ENCODE measurements at places on chromosomes 5 and 9.
A peak's percentile ranks its signal among the peaks of the same experiment; 100 is the strongest.

GRCh38 chr9:27836661-27837401 is 263.6 kb upstream of the C9orf72 start:
- DNase-seq: no peak

DNA sequence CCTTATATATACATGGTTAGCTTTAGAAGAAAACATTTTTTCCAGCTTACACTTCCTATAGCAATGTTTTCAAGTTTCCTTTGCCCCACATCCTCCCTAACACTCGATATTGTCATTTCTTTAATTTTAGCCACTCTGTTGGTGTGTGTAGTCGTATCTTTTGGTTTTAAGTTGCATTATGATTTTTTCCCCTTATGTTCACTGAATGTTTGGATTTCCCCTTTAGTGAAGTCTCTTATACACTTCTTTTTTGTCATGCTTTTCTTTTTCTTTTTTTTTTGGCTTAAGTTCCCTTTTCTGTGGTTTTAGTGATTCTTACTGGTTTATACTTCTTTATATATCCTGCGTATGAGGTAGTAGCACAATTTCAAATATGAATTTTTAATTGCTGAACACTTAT is 58.8 kb downstream of the KDM4C start:
- DNase-seq: no peak

- DNase-seq: no peak
Measured at GRCh38 chr9:36827593-36827992, 206.5 kb downstream of the PAX5 start.

DNA sequence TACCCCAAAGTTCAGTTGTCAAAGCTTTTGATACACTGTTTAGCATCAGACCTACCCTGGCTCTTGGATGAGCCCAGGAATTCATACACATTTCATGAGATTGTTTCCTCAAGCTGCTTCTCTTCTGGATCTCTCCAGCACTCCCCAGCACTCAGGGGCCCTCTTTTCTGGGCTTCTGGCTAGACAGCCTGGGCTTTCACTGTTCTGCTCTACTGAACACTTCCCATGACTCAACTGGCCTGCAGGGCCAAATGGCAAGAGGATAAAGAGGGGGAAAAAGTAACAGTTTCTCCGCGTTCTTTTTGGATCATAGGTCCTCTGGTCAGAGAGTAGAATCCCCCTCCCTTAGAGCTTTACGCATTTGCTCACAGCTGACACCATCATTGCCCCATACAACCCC is 20.9 kb upstream of the LURAP1L start:
- DNase-seq: no peak

DNA sequence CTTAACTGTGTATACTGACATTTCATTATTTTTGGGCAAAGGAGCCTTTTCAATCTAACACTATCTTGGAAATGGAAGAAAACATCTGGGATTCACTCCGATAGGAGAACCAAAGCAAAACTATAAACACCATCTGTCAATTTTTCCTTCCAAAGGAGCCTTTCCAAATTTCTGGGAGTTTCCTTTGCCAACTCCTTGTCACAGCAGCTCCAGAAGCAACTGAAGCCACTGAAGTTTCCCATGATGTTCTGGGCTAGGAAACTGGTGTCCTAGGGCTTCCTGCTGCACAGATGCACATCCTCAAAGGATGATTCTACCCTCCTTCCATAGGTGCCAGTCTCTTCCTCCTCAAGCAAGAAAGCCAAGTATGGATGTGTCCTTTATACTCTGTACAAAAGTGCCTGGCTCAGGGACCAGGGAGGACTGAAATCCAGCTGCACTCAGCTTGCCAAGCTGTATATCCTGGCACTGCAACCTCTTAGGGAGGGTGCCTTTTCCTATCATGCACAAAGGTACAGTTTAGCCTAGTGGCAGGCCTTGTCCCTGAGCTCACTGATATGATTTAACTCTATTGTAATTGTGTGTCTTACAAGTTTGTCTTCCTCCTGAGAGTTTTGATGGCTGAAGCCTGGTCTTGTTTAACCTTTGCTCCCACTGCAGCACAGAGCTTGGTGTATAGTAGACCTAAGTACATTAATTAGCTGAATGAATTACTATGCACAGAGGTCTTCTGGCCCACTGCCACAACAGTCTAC is 8.4 kb upstream of the UBAP1 start:
- DNase-seq: no peak

GRCh38 chr5:179978792-179979191 is 71.1 kb upstream of the TBC1D9B start:
- DNase-seq: no peak

- no peak for DNase-seq
Measured at GRCh38 chr9:28899267-28899666, 1326.0 kb upstream of the C9orf72 start.

DNA sequence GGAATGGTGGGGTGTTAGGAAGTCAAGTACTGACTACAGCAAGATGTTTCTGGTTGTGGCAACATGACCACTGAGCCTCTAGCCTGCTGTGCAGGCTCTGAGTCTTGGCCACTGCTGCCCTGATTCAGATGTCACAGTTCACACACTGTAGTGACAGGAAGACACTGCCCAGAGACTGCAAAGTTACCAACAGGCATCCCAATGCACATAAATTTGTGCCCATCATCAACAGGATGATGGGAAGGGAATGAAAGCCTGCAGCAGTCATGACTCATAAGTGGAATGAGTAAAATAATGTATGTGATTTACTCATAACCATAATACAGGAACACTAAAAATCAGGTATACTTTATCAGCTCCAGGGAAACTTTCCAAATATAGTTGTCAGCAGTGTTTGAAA is 251.6 kb upstream of the HAPLN1 start:
- no peak for DNase-seq

- peak; percentile 64 for DNase-seq
Measured at GRCh38 chr5:15500325-15501001, 483 bp downstream of the FBXL7 start.

DNA sequence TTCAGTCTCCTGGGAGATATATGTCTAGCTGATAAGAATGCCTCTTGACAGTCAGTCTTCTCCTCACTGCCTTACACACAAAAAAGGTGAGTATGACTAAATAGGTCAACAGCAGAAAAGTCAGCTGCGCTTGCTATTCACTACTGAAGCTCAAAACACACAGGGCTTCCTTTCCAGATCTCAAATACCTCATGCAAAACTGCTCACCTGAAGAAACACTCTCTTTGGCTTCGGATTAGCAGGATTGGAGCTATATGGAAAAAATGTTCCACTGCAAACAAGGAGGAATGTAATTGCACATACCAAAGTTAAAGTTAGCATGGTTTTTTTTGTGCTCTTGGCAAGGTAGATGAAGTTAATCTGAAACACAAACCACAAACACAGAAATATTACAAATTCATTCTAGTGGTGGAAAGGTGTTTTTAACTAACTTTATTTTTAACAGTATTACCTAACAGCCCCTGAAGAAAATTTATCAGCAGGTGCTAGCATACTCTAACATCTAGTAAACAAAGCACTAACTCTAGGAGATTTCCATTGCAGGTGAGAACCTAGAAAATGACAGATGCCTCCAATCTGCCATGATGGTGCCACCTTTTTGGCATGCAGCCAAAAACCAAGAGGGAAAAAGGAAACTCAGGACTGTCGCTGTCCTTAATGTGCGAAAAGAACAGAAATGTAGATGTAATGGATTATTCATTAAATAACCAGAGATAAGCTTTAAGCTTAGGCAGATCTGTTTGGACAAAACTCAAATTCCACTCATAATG is 31.8 kb downstream of the ERMP1 start:
- DNase-seq: no peak

- DNase-seq: no peak
Measured at GRCh38 chr9:93060746-93061259, 2.3 kb downstream of the SUSD3 start.

DNA sequence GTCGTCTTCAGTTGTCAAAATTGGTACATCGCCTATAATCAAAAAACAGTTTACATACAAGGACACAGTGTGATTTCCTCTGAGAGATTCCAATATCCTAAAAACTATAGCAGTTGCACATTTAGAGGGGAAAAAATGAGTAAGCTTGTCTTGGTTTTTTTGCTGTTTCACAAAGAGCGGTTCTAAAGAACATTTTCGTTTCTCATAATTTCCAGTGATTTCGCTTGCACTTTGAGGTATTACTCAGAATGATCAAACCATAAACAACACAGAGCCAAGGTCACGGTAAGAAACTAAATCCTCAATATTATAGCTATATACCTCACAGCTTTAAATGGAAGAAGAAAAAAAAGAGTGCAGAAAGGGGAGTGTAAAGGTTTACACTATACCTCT is 861 bp downstream of the MTX3 start:
- DNase-seq: peak; percentile 20

GRCh38 chr9:131590907-131591844 is 45.9 kb downstream of the PRRT1B start:
- DNase-seq: peak; percentile 29

DNA sequence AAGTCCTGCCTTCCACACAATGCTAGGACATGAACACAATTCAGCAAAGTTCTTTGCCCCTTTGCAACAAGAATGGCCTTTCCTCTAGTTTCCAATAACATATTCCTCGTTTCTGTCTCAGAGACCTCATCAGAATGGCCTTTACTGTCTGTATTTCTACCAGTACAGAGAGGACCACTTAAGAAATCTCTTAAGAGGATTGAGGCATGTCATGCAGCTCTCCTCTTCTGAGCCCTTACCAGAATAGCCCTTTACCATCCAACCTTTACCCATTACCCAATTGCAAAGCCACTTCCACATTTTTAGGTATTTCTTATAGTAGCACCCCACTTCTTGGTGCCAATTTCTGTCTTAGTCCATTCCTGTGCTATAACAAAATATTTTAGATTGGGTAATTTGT is 20.3 kb downstream of the TNPO1 start:
- DNase-seq: no peak

GRCh38 chr5:5816960-5817359 is 394.5 kb downstream of the ICE1 start:
- no peak for DNase-seq

DNA sequence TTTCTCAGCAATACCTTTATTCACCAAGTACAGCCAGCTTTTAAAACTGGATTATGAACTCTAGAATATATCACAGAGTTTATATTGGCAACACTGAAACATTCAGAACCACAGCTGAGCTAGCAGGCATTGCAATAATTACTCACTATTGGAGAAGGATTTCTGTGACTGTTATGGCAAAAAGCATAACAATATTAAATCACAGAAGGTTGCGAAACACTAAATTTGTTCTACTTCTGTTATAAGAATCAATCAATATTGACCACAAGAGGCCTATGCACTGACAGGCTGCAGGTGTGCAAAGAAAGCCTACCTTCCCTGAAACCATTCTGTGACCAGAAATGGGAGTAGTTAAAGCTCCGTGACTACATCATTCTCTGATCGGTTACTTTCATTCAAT is 59.2 kb downstream of the AP3B1 start:
- no peak for DNase-seq

DNA sequence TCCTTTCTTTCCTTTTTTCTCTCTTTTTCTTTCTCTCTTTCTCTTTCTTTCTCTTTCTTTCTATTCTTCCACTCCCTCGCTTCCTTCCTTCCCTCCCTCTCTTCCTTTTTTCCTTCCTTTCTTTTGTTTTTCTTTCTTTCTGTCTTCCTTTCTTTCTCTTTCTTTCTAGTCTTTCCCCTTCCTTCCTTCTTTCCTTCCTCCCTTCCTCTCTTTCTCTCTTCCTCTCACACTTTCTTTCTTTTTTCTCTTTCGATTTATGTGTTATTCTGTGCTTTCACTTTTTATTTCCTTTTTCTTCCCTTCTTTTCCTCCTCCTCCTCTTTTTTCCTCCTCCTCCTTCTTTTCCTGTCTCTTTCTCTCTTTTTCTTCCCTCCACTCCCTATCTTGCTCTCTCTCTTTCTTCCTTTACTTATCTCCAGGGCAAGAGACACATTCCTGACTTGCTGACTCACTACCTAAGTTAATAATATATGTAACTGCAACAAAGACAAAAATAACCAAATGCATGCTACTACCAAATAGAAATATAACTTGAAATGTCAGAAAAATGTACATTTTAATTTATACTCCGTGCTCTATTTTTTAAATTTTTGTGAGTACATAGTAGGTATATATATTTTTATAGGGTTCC is 445.5 kb downstream of the GABRG2 start:
- DNase-seq: no peak

DNA sequence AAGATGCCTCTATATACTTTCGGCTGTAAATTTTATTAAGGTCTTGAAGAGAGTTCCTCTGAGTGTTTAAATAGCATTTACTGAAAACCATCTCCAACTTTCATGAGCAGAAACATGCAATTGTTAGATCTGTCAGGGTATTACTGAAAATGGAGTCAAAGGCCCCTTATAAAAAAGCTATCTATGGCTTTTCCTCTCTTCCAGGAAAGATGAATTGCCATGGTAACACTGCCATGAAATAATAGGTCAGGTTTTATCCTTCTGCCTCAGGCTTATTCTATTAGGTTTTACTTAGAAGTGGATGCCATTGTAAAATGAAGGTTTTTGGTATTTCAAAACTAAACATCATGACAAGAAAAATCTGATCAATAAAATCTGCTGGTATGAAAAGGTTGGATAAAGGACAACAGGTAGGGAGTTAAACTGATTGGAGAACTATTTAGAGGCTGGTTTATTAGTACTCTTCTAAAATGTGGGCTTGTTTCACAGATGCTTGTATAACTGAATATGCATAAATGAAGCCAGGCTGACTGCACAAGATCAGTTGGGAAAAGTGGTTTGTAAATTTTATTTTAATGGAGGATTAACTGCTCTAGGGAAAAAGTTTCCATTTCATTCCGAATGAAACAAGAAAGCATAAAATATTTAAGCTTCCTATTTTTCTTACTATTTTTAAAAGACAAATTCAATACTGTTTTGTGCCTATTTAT is 135.5 kb downstream of the RAB3C start:
- DNase-seq: no peak

GRCh38 chr9:7982907-7983306 is 183.3 kb upstream of the DMAC1 start:
- no peak for DNase-seq

GRCh38 chr9:90034071-90034470 is 429.3 kb downstream of the GADD45G start:
- DNase-seq: no peak

- peak; percentile 34 for DNase-seq
Measured at GRCh38 chr9:4489919-4490704, at the start of gene SLC1A1. Gene SLC1A1, plus strand, starts transcription at chr9:4490468. Its CDS starts 212 bp downstream, at chr9:4490680.

- no peak for DNase-seq
Measured at GRCh38 chr5:41345295-41345694, 132.0 kb upstream of the C6 start.

DNA sequence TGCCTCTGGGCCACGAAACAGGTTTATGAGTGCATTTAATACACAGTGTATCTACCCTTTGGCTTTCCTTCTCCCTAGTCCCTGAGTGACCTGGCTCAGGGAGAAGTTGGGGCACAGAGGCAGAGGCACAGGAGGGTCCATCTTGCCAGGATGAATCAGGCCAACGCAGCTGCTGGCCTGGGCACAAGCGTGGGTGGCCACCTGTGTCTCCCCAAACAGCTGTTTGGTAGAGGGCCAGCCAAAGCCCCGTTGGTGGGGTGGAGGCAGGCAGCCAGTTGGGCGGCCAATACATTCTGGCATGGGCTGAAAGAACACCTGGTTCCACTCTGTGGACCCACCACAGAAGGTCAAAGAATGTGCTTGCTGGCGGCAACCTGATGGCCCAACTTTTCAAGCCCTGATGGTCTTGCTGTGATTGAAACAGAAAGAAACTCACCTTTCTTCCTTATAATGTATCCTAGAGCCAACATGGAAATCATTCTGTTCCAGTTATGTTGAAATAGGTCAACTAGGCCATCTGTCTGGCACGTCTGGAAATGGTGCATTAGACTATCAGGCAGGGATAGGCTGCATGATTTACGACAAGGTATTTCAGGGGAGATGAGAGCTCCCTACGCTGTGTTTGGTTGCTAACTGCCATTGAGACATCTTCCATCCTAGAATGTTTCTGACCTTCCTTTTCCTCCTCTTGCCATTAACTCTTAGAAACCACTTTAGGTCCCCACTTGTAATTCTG is 337.4 kb downstream of the ADAMTS6 start:
- DNase-seq: no peak

- DNase-seq: no peak
Measured at GRCh38 chr5:111741278-111741677, 15.7 kb downstream of the NREP start.

All from NCI-H748 treated with DMSO at 0.1 percent for 48 hours (cell line).